ENCODE measurements at places on chromosomes 13 and 19.

DNA sequence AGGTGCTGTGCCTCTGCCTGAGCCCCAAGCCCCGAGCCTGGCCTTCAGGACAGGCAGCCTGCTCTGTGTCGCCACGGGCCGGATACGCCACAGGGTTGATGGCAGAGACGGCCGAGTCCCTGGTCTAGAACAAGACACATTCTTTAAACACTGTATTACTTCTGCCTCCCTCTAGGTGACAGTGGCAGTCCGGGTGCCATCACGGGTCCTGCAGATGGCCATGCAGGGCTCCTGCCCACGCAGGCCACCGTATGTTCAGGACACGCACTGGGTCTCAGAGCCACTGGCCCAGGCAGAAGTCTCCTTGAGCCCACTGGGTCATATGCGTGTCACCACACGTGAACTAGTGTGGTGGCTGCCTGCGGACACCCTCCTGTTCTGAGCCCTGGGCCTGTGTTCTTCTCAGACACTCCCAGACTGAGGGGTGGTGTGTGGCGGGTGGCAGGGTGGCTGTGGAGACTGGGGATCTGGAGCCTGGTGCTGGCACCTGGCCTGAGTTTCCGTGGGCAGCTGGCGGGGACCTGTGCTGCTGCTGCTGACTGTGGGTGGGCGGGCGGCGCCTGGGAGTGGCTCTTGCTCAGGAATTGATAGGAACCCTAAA lies 4.4 kb downstream of the PLEKHJ1 start:
- no peak for DNase-seq

- DNase-seq: no peak
Observed at GRCh38 chr13:20608438-20609020, 41.6 kb downstream of the IFT88 start.

GRCh38 chr19:41529484-41530183 lies 46.3 kb upstream of the CEACAM21 start:
- DNase-seq: no peak

GRCh38 chr19:3378352-3379150 lies 12.2 kb downstream of the NFIC start:
- no peak for DNase-seq

- DNase-seq: no peak
Observed at GRCh38 chr19:7725791-7726190, 6.1 kb downstream of the CLEC4G start.

DNA sequence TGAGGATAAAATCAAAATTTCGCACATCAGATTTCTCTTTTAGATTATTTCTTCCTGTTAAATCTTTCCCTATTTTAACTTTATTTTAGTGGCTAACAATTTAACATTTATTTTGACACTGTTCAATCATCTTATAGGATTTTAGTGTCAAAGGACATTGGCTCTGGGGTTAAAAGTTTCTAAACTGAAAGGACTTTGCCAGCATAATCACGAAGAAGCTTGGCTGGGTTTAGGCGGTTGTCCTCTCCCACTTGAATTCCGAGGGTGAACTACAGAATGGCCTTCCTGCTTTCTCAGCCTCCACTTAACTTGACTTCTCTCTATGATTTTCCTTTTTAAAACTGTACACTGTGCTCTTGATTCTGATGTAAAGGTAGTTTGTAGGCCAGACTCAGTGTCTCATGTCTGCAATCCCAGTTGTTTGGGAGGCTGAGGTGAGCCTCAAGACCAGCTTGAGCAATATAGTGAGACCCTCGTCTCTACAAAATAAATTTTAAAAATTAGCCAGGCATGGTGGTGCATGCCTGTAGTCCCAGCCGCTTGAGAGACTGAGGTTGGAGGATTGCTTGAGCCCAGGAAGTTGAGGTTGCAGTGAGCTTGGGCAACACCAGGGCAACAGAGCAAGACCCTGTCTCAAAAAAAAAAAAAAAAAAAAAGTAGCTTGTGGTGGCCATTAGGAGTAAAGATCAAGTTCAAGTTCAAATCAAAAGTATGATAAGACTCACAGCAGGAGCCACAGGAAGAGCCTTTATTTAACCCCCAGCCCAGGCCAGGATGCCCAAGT lies 54.8 kb upstream of the KATNAL1 start:
- no peak for DNase-seq

DNA sequence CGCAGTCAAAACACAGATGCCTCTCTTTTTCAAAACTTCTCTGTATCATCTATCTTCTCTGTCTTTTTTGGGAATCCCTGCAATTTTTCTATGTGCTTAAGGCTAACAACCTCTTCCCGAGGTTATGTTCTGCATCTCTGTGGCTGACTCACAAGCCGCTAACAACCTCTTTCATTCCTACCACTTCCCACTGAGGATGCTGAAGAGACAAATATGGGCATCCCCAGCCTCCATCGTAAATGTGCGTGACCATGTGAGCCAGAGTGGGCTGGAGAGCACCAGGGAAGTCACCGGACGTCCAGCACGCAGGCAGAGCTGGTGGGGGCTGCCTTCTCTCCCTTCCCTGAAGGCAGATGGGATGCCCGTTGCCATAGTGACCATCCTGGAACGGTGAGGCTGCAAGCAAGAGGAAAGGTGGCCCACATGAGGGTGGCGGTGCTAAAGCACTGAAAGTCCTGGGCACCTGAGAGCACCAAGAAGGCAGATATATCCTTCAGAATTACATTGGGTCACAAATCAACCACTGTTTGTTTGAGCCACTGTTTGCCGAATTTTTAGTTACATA lies 122.8 kb downstream of the SHISA2 start:
- DNase-seq: no peak

DNA sequence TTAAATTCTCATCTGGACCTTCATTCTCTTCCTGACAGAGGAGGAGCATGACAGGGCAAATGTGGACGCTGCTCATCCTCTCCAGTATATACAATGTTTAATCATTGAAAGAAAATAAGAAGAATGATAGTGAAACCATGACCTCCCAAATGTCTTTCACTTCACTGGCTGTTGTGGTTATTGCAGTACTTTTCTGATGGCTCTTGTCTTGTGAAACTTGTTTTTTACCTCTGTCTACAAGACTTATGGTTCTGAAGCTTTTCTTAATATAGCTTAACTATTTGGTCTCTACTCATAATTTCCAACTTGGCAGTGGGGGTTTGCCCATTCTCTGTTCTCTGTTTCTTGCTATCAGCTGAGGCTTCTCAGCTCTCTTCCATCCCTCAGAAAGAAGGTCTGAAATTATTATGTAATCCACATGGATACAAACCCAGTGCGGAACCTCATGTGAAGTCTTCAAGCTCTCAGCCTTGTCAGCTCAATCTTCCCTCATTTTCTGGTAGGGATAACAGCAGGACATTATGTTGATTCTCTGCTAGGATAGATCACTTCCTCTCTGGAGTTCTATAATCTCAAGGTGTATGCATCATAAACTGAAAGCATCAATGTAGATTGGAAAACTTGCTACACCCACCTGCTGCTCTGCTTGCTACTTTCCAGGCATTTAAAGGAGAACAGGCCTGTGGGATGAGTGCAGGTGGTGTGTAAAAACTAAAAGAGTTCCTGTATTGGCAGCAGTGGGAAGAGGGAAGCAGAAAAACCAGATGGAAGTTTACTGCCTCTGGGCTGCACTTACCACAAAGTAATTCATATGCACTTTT lies 250.3 kb upstream of the HTR2A start:
- DNase-seq: no peak

DNA sequence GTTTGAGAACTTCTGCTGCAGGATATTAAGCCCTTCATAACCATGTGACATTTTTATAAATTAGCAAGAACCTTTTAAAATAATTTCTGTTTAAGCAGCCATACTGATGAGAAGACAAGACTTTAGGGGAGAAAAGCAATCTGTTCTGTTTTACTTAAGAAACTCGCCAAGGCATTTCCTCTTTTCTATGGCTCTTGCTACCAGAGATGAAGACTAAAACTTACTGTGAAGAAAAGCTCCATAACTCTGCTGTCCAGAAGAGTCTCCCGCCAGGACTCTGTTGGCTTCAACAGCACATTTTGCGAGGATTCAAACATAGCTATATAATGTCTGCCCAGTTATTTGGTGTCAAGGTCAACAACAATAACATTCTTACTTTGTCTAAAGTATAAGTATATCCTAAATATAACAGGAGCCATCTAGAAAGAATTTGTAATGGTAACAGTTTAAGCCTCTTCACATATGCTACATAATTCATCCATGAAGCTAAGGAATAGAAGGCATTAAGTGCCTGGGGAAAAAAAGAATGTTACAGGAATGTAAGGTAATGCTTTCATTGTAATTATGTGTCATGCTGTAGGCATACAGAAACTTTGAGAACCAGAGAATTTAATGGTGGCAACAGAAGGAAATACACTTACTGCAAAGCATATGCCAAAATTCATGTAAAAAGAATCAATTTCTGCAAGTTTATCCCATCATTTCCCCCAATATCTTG lies 53.2 kb upstream of the EEF1AKMT1 start:
- no peak for DNase-seq

GRCh38 chr19:5358173-5358800 lies 17.7 kb upstream of the PTPRS start:
- no peak for DNase-seq

DNA sequence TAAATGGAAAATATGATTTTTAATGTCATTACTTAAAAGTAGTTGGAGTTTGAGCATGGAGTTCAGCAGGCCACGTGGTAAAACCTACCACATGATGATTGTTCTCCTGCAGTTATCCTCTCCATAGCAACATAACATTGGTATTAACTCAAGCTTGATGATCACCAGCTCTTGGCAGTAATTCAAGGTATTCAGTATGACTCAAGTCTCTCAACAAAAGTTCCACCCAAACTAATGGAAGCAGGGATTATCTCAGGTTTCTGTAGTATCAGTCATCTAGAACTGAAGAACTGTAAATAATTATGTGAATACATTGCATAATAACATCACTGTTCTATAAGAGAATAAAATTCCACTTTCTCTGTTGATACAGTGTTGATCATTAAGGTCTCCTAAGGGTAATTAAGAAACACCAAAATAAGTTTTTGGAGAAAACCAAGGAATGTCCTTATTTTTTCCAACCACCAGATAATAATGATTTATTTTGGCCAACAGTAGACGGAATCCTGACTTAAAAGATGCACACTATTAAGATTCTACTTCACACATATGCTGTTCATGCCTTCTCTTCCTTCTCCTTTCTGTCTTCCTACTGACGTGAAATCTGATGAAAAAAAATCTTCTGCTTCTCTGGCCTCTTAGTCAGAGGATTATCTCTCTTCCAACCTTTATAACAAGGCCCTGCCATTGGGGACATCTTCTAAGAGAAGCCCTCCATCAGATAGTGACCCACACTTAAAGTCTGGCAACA lies 1092.3 kb downstream of the EFNB2 start:
- peak; percentile 96 for DNase-seq

DNA sequence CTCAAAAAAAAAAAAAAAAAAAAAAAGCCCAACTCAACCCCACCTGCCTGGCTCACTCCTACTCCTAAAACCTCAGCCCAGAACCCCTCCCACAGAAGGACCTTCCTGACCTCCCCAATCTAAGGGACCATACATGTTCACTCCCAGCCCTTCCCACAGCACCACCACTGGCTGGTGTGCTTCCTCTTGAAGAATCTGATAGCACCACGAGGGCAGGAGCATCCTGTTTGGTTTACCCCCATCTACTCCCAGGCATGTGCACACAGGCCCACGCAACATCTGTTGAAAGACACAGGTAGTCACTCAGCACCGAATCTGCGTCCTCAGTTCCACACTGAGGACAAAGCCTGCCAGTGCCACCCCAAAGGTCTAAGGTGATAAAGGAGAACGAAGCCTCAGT lies 8.2 kb downstream of the LATS2 start:
- no peak for DNase-seq

- no peak for DNase-seq
Observed at GRCh38 chr13:102792396-102792795, 6.4 kb downstream of the POGLUT2 start.

- no peak for DNase-seq
Observed at GRCh38 chr13:42495255-42495654, 78.7 kb upstream of the TNFSF11 start.

GRCh38 chr19:38744298-38744681 lies at the start of gene CAPN12:
Gene CAPN12 (minus strand): TSS chr19:38744474. CDS start chr19:38744165, 309 bp downstream.
- DNase-seq: no peak

GRCh38 chr19:35512831-35513627 lies 420 bp downstream of the DMKN start:
- no peak for DNase-seq

DNA sequence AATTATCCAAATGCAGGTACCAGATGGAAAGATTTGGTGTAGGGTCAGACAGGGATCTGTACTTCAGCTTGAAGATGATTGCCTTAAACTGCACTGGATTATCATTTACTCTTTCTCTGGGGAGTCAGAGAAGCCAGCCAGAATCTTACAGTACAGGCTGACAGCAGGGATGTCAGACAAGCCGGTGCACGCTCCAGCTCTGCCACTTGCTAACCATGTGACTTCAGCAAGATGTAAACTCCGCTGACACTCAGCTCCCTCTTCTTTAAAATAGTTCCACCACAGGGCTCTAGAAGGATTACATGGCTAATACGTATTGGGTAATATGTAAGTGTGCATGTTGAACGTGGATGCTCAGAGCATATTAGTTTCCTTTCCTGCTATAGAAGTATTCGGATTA lies 251.4 kb upstream of the MAB21L1 start:
- no peak for DNase-seq

Measured in AG04449 (cell line).